ENCODE measurements at places on chromosomes 12 and 14. TPM values are rescaled to one million over a fixed set of nuclear protein-coding genes. Genes with fewer than 3 reads are reported as not detected.

DNA sequence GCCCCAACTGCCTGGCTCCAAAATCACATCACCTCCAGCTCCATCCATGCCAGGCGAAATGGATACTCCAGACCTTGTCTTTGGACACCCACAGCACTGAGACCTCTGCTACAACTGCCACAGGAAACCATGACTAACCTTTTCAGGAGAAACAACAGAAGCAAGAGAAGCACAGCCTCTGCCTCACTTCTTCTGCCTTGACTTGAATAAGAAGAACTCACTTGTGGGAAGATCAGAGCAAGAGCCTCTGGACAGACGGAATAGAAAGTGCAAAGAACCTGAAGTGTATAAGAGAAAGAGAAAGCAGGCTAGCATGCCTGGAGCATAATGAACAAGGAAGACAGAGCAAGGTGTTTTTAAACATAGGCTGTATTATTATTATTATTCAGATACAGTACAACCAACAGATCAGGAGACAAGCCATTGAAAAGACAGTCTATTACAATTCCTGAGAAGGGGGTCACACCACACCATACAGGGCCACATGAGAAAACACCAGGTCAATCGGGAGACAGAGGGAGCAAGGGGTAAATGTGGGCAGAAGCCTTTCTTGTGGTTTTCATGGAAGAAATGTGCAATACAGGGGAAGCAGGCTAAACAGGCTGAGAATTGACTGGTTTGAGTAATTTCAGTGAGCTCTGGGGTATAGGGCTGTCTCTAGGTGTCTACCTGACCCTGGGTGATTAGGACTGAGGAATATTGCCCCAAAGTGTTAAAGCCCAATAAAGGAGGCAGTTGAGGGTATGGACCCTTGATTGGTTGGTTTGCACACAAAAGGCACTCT lies 7.4 kb upstream of the OR10P1 start:
- DNase-seq, result no peak

GRCh38 chr14:101704140-101704539 lies 57.4 kb upstream of the PPP2R5C start:
- no peak for DNase-seq

Gene B4GALNT3
- polyA plus RNA-seq, result 4.4 TPM

DNA sequence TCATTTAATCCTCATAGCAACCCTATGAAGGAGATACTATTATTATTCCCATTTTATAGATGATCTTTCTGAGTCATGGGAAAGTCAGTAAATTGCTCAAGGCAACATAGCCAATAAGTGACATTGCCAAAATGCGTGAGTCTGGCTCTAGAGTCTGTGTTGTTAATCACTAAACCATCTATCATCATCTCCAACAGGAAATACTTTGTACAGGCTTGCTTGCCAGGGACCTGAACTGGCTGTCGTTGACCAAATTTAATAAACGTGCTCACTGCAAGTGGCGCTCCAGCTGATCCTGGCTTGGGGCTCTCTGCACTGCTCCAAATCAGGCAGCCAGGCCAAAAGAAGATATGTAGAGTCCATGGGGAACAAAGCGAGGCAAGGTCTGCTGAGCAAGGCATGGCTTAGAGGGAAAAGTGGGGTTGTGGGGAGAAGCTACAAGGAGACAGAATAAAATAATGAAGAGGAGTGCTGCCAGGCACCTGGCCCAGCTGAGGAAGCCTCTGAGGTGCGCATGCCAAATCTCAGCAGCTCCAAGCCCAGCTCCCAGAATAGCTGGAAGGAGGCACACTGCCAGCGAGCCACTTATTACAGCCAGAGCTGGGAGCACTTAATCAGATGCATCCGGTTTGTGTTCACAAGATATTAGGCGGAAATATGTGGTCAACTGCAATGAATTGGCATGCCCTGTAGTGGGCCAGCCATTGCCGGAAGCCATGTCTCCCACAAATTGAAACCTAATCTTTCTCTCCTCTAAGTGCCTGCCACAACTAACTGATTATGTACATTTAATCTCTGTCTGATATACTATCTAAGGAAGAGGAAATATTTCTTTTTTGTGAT lies 43.3 kb upstream of the PTPRO start:
- DNase-seq, result peak; percentile 44

GRCh38 chr12:83465632-83466031 lies 778.9 kb downstream of the TMTC2 start:
- DNase-seq, result peak; percentile 13

DNA sequence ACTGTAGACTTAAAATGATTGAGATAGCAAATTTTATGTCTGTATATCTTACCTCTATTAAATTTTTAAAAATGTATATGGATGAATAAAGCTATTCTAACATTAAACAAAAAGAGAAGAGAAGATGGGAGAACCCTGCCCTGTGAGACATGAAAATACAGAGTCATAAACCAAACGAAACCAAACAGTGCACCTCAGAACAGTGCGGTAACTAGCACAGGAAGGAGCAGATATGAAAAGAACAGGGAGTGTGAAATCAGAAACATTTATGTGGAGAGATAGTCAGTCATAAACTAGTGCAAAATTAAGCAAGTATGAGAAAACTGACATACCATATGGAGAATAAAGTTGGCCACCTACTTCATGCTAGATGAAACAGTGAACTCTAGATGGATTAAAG lies 135.1 kb downstream of the ERC1 start:
- DNase-seq, result no peak

- no peak for DNase-seq
Measured at GRCh38 chr12:87311206-87311605, 718.0 kb downstream of the C12orf50 start.

Gene PTHLH
- polyA plus RNA-seq, result 3.1 TPM

DNA sequence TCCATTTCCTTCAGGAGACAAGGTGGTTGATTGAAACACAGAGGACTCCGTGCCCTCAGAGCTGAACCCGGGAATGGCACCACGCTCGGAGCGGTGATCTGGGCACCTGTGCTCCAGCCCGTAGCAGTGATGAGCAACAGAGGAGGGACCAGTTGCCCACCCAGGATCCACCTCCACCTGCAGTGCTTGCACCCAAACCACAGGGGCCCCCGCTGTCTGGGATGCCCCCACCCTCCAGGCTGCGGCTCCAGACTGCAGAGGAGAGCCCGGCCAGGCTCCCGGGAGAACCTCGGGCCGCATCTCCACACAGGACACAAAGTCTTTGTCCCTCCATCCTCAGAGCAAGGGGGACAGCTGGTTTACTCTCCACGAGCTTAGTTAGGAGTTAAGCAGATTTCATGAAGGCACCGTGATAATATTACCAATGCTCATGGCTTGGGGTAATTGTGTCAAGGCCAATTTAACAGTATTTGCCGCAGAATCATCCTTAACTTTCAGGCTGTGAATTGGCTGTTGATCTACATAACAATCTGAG lies 100.6 kb downstream of the TNFAIP2 start:
- no peak for DNase-seq

DNA sequence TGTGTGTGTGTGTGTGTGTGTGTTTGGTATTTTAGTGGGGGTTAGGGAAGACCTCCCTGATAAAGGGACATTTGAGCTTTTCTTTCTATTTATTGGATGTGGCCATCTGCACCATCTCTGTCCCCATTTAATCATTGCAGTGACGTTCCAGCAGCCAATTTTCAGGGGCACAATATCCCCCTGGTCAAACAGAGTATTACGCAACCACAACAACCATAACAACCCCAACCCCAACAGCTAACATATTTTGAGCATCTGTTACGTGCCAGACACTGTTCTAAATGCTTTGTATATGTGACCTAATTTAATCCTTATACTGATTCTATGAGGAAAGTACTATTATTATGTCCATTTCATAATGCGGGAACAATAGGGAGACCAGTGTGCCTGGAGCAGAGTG lies 87.4 kb downstream of the TTC8 start:
- DNase-seq, result no peak

DNA sequence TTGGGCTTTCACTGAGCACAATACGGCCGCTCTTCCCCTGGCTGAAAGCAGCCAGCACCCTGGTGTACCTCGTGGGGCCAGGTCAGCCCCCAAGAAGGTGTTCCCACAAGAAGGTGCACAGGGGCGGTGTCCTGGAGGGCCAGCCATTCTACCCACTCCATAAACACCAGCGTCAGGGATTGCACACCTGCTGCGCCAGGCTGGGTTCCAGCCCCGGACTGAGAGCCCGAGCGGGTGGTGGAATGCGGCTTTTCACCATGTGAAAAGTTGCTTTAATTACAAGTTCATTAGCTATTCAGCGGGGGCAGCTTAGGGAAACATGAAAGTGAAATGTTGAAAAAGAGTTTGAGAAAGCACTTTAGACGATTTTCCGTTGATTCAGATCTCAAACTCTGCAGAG lies 17.5 kb upstream of the MMP17 start:
- no peak for DNase-seq

Gene PTGDR
- 2.2 TPM for polyA plus RNA-seq

Gene ANG
- 103 TPM for polyA plus RNA-seq

DNA sequence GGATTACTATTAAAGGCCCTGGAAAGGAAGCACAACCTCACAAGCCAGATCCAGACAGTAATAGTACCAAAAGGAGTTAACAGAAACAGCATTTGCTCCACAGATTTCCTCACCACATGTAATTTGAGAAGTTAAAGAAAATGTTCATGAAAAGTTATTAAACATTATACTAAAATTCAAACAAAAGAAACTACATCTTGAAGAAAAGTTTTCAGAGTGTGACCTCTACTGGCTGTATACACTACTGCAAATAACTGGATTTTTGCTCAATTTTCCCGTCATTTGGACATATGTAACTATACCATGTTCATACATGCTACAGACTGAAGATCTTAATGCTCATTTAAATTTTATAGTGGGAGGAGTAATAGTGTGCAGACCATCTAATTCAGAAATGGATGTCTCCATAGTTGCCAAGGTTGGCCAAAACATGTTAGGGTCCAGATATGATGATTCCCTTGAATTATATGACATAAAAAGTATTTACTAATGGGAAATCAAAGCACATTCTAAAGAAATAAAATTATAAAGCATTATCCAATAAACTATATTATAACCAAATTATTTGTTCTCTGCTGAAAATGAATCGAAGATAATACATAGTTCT lies 5.6 kb downstream of the KRR1 start:
- DNase-seq, result peak; percentile 42

Gene FAM161B
- 2.0 TPM for polyA plus RNA-seq

GRCh38 chr12:76588881-76589565 lies 29.5 kb upstream of the OSBPL8 start:
- peak; percentile 26 for DNase-seq

Gene PZP
- 0.49 TPM for polyA plus RNA-seq

DNA sequence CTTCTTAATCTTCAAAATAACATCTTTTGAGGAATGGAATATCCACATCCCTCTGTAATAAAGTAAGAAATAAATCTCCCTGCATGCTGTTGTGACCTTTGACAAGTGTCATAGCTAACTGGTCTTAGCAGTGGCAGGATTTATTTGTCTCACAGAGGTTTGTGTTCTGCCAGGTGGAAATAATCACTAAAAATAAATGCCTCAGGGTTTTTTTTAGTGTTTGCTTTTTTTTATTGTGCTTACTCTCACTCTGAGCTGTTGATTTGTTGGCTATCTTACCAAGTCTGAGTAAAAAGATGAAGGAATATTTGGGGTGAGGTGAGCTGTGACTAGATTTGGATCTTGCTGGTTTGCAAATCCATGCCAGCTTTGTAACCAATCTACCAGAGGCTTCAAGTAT lies 285.4 kb downstream of the ALG10B start:
- no peak for DNase-seq

- DNase-seq, result no peak
Measured at GRCh38 chr12:122681814-122682213, 21.3 kb downstream of the HCAR2 start.
